Fibroblast of upper back skin (primary cell): ENCODE measurements at places on chromosomes 3 and 15.

DNA sequence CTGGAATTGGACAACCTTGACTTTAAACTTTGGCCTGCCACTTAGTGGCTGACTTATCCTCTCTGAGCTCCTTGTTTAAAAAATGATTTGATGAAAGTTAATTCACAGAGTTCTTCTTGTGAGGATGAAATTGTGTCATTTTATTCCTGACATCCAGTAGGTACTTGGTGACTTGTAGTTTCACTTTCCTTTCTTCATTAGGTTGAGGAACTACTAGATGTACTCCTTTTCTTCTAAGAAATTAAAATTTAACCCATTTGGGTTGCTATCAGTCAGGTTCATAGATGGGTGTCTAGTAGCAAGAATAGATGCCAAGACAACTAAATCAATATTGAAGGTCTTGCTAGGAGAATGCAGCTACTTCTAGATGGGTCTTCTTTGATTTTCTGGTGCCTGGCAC lies 5.2 kb downstream of the NR1D2 start:
- no peak for DNase-seq

- DNase-seq: peak; percentile 36
Observed at GRCh38 chr3:16828815-16829214, 55.9 kb upstream of the PLCL2 start.

GRCh38 chr3:179970746-179971145 lies 66.0 kb downstream of the PEX5L start:
- DNase-seq: no peak

- DNase-seq: no peak
Observed at GRCh38 chr3:42756681-42757213, 16.3 kb downstream of the CCDC13 start.

DNA sequence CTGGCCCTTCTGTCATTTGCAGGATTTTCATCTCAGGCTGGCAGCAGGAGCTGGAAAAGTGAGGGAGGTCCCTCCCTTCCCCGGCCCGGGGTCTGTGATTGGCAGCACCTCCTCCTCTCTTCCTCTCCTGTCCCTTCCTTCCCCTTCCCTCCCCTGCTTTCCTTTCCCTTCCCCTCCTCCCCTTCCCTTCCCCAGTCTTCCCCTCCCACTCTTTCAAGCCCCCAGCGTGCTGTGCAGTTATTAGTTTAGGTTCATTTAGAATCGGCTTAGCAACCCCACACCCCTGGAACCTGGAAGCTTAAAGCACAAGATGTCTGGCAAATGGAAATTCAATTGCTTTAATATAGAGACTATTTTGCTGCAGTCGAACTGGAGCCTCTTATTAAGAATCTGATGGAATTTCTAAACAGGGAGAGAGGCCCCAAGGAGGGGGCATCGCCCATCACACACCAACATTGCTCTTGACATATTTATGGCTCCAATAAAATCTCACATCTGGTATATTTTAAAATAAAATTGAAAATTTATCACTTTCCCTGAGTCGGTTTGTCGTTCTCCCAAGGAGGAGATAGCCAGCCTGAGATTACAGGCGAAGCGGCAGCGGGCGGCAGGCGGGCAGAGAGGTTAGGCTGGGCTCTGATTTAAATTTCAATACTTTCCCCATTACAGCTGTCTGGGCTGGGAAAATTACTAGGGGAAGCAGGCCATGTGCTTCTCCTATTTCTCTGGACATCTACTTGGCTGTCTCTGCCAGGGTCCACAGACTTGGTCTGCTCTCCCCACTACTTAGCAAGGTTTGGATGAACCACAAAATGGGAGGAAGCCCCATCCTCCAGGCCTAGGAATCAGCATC lies 98.9 kb downstream of the LINGO1 start:
- no peak for DNase-seq

- DNase-seq: no peak
Observed at GRCh38 chr3:188240189-188240981, 86.4 kb downstream of the LPP start.

GRCh38 chr3:129439226-129439816 lies 427 bp downstream of the MBD4 start:
- DNase-seq: no peak

DNA sequence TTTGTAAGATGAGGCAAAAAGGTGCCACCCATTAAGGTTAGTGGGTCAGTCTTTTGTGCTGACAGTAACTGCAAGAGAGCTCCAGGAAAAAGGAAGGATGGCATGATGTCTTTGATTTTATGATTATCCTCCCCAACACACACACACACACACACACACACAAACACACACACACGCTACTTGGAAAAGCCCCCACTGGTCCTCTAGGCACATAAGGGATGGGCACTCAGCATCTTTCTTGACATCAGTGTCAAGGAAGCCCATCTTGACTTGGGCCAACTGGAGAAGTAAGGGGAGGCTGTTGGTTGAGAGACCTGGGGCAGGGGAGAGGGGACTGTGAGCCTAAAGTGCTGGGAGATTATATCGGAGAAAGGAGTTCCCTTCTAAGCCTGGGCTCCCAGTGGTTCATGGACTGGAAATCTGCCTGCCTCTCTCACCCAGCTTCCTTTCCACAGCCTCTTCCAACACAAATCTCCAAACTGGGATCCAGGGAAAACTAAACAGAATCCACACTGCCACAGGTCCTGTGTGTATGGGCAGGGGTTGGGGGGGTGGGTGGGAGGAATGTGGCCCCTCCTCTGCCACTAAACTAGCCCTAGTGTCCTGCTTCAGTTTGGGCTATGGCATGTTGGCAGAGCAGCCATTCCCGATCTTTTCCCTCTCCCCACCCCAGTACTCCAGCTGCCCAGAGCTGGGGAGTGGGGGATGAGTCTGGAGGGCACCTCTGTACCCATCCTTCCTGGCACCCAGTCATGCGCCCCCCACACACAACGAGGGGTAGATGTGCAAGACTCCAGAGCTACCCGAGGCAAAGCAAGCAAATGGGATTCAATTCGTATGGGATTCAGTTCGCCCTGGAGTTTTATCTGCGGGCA lies 1.6 kb downstream of the AMOTL2 start:
- DNase-seq: no peak

- peak; percentile 31 for DNase-seq
Observed at GRCh38 chr3:107430214-107430995, 53.2 kb downstream of the CCDC54 start.

DNA sequence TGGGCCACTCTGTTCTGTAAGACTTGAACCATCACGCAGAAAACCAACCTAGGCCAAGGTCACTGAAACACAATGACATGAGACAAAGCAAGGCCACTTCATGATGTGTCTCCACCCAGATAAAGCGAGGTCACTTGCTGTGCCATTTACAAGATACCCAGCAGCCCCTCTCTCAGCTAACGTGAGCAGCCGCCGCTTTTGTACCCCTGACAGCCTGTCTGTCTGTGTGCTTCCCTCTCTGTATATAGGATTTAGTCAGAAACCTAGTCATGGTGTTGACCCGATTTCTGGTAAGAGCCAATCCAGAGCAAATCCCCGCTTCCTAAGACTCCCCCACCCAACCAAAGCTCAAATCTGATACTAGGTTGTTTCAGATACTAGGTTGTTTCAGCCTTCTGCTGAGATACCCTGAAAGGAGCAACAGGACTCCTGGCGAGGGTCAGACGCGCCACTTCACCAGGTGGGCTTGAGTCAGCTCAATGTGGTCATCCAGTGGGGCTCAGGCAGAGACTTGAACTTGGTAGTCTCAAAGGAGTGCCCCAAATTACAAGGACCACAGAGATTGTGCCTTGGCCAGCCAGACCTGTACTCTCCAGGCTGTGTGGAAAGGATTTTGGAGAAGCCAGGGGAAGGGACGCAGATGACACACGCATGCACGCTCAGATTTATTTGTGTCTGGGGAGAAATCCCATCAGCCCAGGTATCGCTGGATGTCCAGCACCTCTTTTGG lies 3.1 kb upstream of the ZXDC start:
- DNase-seq: no peak

- no peak for DNase-seq
Observed at GRCh38 chr3:26668171-26668570, 45.6 kb downstream of the LRRC3B start.

DNA sequence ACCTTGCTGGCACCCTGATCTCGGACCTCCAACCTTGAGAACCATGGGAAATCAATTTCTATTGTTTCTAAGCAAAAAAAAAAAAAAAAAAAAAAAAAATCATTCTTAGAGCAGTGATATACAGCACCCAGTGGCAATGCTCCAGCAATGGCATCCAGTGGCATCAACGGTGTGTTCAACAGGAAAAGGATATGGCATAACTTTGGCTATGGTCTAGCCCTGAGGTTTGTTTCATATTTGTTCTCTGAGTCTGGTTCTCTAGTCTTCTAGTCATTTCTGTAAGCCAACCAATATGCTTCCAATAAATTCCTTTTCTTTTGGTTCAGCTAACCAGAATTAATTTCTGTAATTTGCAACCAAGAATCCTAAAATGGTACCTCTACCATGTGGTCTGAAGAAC lies 19.2 kb downstream of the DENND4A start:
- DNase-seq: no peak

- DNase-seq: peak; percentile 24
Observed at GRCh38 chr3:127458696-127459604, 131.6 kb downstream of the TPRA1 start.

- peak; percentile 82 for DNase-seq
Observed at GRCh38 chr3:4994823-4995499, 15.7 kb downstream of the BHLHE40 start.

DNA sequence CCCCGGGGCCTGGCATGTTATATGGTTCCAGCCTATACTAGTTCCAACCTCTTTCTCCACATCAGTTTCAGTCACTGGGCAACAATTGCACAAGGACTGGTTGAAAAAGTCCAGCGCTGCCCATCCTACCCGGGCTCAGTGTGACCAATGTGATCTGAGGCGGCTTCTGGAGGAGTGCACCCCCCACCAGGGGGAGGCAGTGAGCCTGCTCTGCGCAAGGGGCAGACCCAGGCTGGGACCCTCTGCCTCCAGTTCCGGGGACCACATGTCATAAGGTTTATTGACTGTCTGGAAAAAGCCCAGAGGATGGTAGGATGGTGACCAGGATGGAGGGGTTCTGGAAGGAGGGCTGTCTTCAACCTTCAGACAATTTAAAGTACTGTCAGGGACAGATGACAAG lies 25.6 kb upstream of the NR2E3 start:
- DNase-seq: no peak
